ENCODE measurements at places on chromosomes 7 and 10. TPM values are rescaled to one million over a fixed set of nuclear protein-coding genes. Genes with fewer than 3 reads are reported as not detected.

The CALCR gene
- total RNA-seq, result not detected

The CEP55 gene
- total RNA-seq, result 50.7 TPM

GRCh38 chr10:5843686-5844344 is 30.6 kb upstream of the GDI2 start:
- peaks cover 8% of the 10 kb centered on the region for H3K4me1 ChIP-seq
- H3K27me3 ChIP-seq, result no peaks in the 10 kb centered on the region
- H3K36me3 ChIP-seq, result no peaks in the 10 kb centered on the region
- no peak overlapping the region for H3K27ac ChIP-seq
- no peak overlapping the region for H3K4me3 ChIP-seq

GRCh38 chr7:2821161-2821841 is 22.8 kb downstream of the GNA12 start:
- H3K4me3 ChIP-seq, result no peak overlapping the region
- H3K27ac ChIP-seq, result no peak overlapping the region
- H3K36me3 ChIP-seq, result no peaks in the 10 kb centered on the region
- H3K4me1 ChIP-seq, result peaks cover 3% of the 10 kb centered on the region
- DNase-seq, result no peak
- H3K27me3 ChIP-seq, result no peaks in the 10 kb centered on the region

GRCh38 chr7:118839515-118839914 is 615.0 kb downstream of the ANKRD7 start:
- H3K27ac ChIP-seq, result no peak overlapping the region
- no peak for DNase-seq
- H3K4me1 ChIP-seq, result no peaks in the 10 kb centered on the region
- H3K27me3 ChIP-seq, result no peaks in the 10 kb centered on the region

GRCh38 chr10:132712743-132713142 is 73.2 kb downstream of the NKX6-2 start:
- peaks cover 1% of the 10 kb centered on the region for H3K4me1 ChIP-seq
- peak overlapping the region; percentile 35 for H3K27ac ChIP-seq
- peaks cover 7% of the 10 kb centered on the region for H3K36me3 ChIP-seq
- DNase-seq, result no peak

DNA sequence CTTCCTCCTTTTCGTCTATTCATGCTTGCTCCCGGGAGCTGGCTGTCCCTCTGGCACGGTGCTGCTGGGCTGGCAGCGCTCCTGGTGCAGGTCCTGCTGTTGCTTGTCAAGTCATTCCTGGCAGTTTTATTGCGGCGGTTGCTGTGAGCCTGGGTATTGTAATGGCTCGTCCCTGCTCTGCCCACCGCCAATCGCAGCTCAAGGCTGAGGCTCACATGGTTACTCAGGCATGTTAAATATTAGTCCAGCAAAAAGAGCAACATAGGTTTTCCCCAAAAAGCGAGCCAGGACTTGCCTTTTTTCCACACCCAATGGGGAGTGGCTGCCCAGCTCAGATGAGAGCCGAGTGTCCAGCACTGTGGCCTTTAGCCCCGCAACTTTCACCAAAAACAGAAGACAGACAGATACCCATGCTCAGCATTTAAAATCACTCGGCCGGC is 492.9 kb upstream of the FOXK1 start:
- no peak for DNase-seq
- H3K36me3 ChIP-seq, result no peaks in the 10 kb centered on the region
- H3K4me3 ChIP-seq, result no peak overlapping the region
- no peaks in the 10 kb centered on the region for H3K4me1 ChIP-seq

- peaks cover 2% of the 10 kb centered on the region for H3K27me3 ChIP-seq
- peak overlapping the region; percentile 96 for H3K27ac ChIP-seq
- peaks cover 26% of the 10 kb centered on the region for H3K4me1 ChIP-seq
- peak overlapping the region; percentile 86 for H3K4me3 ChIP-seq
Measured at GRCh38 chr10:16816830-16817124, 447 bp downstream of the RSU1 start.

DNA sequence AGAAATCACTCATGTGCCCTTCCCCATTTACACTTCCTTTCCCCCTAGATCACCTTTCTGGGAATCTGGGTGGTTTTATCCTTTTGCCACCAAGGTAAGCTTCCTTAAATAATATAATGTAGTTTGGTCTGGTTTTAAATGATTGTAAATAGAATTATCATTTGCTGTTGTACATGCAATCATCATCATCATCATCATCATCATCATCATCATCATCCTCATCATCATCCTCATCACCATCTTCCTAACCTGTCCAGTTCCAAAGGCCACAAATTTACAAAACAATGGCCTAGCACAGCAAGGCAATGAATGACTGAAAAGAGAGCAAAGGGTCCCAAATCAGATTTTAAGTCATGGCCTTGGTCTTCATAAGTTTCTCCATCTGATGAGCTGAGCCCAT is 329.7 kb downstream of the PLXNA4 start:
- no peaks in the 10 kb centered on the region for H3K36me3 ChIP-seq
- no peak overlapping the region for H3K27ac ChIP-seq
- peaks cover 2% of the 10 kb centered on the region for H3K4me1 ChIP-seq
- no peak overlapping the region for H3K4me3 ChIP-seq
- H3K27me3 ChIP-seq, result peaks cover 2% of the 10 kb centered on the region

DNA sequence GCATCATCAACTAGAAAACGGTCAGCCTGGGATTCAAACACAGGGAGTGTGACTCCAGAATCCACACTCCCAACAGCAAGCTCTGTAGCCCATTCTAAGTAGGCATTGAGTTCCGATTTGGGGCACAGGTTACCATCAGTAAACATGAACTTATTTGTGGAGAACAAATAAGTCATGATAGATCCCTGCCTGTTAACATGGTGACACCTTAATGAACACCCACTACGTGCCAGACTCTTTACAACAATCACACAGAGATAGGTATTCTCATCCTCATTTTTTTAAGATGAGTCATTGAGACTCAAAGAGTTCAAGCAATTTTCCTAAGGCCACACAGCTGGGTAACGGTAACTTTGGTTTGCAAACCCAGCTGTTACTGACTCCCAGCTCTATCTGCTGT is 91.5 kb downstream of the LYZL2 start:
- H3K4me1 ChIP-seq, result peaks cover 24% of the 10 kb centered on the region
- H3K27ac ChIP-seq, result no peak overlapping the region
- H3K36me3 ChIP-seq, result peaks cover 2% of the 10 kb centered on the region

GRCh38 chr10:37712489-37713131 is 144.8 kb downstream of the ZNF248 start:
- no peak overlapping the region for H3K4me3 ChIP-seq
- no peaks in the 10 kb centered on the region for H3K36me3 ChIP-seq
- DNase-seq, result no peak
- no peaks in the 10 kb centered on the region for H3K4me1 ChIP-seq

- DNase-seq, result no peak
- H3K27ac ChIP-seq, result no peak overlapping the region
- no peaks in the 10 kb centered on the region for H3K27me3 ChIP-seq
Measured at GRCh38 chr7:108869070-108869469, 299.4 kb downstream of the DNAJB9 start.

DNA sequence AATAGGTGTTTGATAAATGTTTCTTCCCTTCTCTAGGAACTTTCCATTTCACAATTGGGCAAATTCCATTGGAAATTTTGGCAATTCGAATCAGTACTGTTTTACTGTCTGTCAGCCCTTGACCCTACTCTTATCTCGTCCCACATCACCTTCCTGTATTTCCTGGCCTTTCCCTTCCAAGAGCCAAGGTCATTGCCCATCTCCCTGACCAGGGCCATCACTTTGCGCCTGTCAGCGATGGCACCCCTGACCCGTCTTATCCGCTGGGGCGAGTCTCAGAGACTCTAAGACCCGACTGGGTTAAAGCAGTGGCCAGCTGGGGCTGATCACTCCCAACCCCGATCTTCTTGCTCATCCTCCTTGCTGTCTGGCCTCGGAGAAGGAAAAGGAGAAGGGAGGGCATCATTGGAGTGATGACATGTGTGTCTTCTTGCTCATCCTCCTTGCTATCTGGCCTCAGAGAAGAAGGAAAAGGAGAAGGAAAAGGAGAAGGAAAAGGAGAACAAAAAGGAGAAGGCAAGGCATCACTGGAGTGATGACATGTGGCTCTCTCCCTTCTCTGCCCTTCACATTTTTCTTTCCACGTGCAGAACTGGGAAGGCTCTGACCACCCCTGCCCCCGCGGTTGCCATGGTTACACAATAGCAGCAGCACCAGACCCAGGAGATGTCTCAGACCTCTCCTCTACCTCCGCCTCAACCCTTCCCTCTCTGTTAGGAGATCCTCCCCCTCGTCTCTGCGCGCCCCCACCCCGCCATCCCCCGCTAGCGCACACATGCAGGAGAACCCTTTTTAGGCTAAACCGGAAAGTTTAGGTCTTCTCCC is 2.0 kb downstream of the SEMA3D start:
- H3K27ac ChIP-seq, result no peak overlapping the region
- H3K4me3 ChIP-seq, result no peak overlapping the region
- peaks cover 31% of the 10 kb centered on the region for H3K27me3 ChIP-seq
- peaks cover 2% of the 10 kb centered on the region for H3K4me1 ChIP-seq
- DNase-seq, result no peak
- H3K36me3 ChIP-seq, result no peaks in the 10 kb centered on the region

All from activated naive CD8-positive, alpha-beta T cell treated with anti-CD3 and anti-CD28 coated beads, Interleukin-2, amount 10 ng/mL, durations not matched to agents 7 days and 5 days (primary cell).